Stimulated activated CD8-positive, alpha-beta memory T cell treated with anti-CD3 and anti-CD28 coated beads, Interleukin-2, amount 100 ng/mL, for 48 hours (primary cell): ENCODE measurements at places on chromosomes 1 and 21.

DNA sequence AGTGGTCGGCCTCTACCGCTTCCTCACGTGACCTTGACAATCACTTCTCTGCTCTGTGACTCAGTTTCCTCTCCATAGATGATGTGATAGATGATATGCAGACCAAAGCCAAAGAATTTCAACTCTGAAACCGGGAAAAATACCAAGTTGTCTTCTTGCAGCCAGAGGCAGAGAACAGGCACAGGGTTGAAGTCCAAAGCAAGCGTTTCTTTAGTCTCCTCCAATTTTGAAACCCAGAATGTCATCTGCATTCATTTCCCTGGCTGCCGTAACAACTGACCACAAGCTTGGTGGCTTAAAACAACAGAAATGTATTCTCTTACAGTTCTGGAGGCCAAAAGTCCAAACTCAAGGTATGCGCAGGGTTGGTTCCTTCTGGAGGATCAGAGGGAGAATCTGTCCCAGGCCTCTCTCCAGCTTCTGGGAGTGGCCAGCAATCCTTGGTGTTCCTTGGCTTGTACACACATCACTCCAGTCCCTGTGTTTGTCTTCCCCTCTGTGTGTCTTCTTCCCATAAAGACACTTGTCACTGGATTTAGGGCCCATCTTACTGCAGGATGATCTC, 30.3 kb upstream of the H6PD start:
- no peak for DNase-seq

DNA sequence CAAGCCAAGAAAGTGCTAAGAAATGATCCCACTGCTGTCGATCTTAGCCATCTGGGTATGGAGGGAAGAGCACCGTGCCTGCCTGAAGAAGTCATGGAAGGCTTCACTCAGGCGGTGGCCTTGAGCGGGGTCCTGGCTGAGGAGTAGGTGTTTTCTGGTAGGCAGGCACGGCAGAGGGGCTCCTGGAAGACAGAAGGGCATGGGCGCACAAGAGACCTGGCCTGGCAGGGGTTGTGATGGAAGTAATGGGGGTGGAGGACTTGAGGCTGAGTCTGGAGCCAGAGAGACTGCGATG, 185.1 kb downstream of the KAZN start:
- no peak for DNase-seq

DNA sequence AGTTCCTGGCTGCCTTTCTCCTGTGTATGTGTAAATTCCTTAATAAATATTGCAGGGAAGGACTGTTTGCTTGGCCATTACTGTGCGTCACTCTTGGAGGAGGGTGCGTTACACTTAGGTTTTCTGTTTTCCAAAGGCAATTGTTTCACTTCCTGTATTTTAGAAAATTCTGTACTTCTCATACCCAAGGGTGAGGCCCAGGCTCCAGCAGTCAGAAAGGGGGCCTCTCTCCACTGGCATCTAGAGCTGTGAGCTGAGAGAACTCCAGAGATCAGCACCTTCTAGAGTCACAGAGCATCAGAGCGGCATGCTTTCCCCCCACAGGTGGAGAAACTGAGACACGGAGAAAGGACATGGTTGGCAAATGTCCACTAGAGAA, 27.0 kb upstream of the ZFP69B start:
- DNase-seq = no peak

DNA sequence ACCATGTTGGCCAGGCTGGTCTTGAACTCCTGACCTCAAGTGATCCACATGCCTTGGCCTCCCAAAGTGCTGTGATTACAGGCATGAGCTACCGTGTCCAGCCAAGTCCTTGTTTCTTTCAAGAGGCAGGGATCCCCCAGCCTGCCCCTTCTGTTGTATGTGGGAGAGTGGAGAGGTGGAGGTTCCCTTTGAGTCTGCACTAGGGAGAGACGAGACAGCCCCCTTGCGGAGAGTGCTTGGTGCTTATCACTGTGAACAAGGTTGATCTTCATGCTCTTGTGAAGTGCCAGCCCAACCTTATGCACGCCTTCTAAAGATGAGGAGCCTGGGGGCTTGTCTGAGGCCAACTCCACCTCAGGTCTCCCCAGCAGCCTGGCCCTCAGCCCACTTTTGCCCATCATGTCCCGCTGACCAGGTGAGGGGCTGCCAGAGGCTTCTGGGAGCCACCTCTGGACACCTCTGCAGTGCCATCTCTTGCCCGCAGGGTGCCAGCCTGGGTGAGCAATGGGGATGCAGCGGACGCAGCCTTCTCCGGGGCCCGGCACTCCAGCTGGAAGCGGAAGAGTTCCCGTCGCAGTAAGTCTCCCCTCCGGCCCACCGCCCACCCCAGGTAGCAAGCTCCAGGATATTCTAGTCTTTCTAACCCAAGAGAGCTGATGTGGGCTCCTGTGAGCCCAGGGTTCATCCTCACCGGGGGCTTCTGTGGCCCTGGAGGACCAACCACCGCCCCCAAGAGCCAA, 62.3 kb downstream of the ARHGEF10L start:
- DNase-seq = no peak

DNA sequence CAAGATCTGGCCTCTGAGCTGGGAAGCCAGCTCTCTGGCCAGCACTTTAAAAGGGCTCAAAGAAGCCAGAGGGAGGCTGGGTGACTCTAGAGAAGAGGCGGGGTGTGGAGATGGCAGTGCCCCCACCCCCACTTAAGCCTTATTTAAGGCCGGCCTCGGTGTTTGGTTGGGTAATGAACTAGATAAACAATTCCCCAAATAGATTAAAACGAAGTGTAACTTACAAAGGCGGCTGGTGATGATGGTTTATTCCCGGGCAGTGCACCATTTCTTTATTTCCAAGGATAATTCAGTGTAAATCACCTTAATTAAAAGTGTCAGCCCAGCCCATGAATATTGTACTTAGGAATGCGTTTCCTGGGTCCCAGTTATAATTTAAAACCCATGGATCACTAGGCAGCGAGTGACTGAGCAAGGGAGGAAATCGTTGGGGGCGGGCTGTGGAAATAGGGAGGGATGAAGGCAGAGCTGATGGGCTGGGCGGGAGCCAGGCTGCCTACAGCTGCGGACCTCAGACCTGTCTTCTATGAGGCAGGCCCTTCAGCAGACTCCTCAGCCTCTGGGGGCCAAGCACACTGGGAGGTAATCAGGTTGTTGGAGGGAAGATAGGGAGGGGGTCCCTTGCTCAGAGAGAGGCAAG, 54.9 kb downstream of the TMEM53 start:
- no peak for DNase-seq

DNA sequence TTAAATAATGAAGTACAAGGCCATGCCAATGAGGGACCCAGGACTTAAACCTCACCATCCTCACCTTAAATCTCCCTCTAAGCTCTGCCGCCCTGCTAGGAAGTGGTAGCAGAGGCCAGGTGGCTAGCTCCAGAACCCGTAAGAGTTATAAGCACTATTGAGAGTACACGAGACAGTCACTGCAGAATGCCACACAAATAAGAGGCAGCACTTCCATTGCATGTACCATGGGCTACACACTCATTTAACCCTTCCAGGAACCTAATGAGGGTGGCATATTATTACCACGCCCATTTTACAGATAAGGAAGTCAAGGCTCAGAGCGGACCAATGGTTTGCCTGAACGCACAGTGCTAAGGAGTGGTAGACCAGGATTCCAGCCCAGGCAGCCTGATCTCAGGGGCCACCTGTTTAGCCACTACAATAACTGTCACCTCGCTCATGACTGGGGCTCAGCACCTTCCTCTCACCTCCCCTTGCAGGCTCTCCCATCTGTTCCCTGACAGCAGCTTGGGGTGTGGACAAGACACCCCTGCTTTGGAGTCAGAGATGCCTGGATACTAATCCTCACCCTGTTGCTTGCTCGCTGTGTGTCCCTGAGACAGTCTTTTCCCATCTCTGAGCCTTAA, 54.8 kb upstream of the ID3 start:
- no peak for DNase-seq

DNA sequence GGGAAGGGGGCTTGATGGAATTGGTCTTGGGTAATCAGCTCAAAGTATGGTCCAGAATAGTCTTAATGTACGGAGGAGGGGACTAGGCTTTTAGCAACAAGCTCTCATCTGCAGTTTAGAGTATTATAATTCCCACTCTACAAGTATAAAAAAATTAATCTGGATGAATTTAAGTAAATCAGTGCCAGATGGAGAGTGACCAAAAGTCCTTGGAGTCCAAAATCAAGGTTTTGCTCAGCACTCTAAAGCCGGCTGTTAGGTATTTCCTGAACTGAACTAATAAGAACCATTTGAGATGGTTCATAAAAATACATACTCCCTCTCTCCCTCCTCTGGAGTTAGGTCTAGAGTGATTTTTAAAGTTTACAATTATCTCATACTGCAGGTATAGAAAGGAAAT, 23.7 kb downstream of the GLUL start:
- no peak for DNase-seq

DNA sequence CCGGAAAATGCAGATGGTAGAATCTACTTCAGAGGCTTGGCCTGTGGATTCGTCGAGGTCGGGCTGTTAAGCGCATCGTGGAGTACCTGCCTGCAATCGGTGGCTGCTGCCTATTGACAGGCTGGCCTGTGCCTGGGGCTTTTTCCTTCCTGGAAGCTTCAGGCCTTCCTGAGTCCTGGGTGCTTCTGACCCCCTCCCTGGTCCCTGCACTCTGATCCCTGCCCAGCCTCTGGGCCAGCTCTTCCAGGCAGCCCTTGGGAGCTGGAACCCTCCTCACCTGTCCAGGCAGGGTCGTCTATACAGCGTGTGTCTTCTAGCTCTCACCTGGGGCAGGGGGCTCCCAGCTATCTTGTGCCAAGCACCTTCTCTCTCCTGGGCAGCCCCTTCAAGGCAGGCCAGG, 40.0 kb upstream of the TNFRSF1B start:
- no peak for DNase-seq

DNA sequence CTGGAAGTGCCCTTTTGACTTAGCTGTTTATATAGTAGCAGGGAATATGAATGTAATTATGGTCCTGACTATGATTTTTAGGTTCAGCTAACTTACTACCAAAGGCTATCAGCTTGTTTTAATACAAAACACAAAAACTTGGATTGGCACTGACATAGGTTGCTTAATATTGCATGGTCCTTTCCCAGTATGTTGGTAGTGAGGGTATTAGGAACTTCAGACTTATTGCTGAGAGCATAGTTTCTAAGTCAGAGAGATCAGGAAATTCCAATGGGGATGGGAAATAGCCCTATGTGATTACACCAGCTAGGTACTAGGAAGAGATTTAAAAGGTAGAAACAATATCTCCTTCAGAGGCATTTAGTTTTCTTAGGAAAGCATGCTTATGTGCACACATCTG, 7.7 kb downstream of the ARID1A start:
- DNase-seq = no peak

GRCh38 chr1:68051475-68051874, 1.0 kb upstream of the DIRAS3 start:
- DNase-seq = no peak

GRCh38 chr1:25804244-25804963, 4.4 kb downstream of the SELENON start:
- DNase-seq = no peak

DNA sequence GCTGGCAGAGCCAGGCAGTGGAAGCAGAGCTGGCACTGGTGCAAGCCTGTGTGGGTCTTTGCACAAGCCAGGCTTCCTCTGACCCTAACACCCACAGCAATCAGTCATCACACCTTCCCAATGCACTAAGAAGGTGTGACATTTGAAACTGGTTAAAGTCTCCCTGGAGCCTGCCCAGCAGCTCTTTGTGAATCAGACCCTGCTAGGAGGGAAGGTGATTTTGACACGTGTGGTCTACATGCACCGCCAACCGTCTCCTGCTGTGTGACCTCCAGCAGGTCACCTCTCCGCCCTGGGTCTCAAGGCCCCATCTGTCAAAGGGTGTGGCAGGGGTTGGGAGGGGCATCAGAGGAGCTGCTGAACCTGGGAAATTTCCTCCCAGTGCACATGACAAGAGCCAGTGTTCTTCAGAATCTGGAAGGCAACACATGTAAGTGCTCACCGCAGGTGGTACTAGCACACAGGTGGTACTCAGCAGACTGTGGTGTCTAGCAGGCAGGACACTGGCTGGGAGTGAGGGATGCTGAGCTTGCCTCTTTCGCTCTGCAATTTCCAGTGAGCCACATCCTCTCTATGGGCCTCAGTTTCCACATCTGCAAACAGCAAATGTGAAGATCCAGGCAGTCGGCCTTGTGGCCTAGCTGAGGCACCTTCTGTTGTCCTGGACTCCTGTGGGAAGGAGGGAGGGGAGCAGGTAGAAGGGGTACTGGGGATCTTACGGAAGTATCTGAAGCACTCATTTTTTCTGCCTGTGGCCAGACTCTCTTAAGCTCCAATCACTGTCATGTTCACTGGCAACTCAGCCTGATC, 123.2 kb downstream of the DMRTB1 start:
- no peak for DNase-seq

- no peak for DNase-seq
Observed at GRCh38 chr1:183263886-183264602, 78.0 kb downstream of the LAMC2 start.
